CD4-positive, alpha-beta T cell treated with Interleukin-15 for 4 hours (primary cell): ENCODE measurements at places on chromosomes 7 and 10.
A peak's percentile ranks its signal among the peaks of the same experiment; 100 is the strongest.

- no peak for DNase-seq
Observed at GRCh38 chr10:14349081-14349480, 18.4 kb upstream of the FRMD4A start.

DNA sequence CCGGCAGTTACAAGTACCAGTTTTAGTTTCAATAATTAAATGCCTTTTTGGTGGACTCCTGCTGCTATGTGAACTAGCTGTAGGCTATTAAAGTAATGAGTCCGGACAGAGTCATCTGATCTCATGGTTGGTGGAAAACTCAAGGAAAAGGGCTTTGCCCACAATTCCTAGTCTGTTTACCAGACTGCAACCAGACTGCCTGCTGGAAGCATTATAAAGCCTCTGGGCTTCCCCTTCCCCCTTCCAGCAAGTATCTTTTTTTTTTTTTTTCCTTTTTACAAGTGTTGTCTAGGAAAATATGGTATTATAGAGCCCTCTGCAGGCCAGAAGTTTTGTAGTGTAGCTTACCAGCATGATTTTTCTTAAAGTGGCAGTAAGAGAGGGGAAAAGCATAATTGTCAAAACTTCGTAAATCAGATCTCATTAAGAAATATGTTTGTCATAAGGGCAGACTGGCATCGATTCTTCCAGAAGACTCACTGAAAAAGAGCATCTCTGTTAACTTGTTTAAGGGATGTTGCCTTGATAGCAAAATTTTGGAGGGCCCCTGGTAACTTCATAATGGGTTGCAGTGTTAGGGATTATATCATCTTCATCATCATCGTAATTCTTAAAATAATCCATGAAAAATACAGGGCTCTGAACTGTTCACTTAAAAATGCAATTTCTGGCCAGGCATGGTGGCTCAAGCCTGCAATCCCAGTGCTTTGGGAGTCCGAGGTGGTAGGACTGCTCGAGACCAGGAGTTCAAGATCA lies 181.3 kb downstream of the TAX1BP1 start:
- peak; percentile 9 for DNase-seq

DNA sequence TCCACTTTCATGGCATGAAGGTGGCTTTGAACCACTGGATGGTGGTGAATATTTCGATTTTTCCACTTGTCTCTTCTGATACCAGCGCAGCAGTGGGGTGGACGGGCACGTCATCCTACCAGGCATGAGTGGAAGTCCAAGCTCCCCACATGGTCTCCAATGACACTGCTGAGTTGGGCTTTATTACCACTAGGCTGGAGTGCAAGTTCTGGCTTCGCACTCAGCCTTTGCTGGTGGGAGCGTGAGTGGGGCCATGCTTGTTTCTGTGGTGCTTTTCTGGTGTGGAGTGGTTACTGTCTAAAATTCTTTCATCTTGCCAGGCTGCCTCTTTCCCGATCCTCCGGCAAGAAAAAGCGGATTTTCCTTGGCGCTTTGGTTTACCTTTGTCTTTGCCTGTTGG lies 70.1 kb upstream of the SDK1 start:
- DNase-seq = no peak

DNA sequence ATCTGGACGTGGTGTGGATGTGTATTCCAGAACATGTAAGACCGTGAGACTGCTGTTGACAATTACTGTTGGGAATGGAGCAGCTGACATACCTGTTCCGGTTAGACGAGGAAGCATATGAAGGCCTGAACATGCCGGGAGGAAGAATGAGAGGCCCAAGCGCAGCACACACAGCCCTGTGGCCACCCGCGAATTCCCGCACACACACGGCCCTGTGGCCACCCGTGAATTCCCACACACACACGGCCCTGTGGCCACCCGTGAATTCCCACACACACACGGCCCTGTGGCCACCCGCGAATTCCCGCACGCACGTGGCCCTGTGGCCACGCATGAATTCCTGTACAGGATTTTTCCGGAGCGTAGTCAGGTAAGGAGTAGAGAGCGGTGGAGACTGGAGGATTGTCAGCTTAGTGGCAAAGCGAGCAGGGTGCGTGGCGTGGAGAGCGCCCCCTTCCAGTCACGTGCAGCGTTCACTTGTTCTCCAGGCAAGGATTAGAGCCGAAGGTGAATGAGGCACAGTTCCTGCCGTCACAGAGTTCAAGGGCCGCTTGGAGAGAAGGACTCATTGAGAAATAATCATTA lies 9.5 kb upstream of the SUN1 start:
- no peak for DNase-seq

DNA sequence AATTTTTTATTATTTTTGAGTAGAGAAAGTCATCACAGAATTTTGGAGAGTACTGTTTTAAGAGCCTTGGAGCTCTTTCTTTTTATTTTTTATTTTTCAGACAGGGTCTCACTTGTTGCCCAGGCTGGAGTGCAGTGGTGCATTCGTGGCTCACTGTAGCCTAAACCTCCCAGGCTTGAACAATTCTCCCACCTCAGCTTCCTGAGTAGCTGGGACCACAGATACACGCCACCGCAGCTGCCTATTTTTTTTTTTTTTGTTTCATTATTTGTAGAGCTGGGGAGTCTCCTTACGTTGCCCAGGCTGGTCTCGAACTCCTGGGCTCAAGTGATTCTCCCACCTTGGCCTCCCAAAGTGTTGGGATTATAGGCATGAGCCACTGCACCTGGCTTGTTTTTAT lies 10.6 kb downstream of the CPA4 start:
- DNase-seq = no peak

GRCh38 chr10:127962205-127962604 lies 55.3 kb downstream of the PTPRE start:
- no peak for DNase-seq

DNA sequence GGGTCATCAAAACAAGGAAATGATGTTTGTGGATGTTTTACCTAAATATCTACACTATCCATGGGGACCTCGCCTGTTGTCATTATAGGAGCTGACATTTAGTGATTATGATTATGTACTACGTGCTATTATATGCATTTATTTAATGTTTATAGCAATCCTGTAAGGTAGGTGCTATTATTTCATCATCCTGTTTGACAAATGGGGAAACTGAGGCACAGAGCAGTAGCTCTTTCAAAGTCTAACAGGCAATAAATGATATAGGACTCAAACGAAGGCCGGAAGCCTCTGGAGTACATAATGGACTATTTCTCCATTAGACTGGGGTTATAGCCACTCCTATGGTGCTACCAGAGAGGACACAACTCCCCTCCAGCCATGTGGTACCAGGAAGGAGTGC lies 60.6 kb upstream of the KDM7A start:
- no peak for DNase-seq

DNA sequence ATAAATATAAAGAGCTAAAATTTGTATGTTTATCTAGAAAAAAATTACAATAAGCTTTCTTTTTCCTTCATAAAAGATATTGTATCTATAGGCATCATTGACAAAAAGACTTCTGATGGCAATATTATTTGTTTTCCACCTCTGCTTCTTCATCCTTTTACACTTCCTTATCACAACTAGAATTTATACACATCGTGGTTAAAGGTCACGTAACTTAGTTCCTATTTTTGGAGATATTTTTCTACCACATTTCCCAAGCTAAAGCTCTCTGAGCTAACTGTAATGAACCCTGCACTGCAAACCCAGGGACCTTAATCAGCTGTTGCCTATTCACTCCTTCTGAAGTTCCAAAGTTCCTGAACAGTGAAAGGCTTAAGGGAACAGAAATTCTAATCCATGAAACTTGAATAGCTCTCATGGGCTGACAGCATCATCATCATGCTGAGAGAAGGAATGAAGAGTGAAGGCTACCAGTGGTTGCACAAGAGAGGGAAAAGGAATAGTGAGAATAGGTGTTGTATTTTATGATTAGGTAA lies 106.1 kb upstream of the SLC13A1 start:
- no peak for DNase-seq

DNA sequence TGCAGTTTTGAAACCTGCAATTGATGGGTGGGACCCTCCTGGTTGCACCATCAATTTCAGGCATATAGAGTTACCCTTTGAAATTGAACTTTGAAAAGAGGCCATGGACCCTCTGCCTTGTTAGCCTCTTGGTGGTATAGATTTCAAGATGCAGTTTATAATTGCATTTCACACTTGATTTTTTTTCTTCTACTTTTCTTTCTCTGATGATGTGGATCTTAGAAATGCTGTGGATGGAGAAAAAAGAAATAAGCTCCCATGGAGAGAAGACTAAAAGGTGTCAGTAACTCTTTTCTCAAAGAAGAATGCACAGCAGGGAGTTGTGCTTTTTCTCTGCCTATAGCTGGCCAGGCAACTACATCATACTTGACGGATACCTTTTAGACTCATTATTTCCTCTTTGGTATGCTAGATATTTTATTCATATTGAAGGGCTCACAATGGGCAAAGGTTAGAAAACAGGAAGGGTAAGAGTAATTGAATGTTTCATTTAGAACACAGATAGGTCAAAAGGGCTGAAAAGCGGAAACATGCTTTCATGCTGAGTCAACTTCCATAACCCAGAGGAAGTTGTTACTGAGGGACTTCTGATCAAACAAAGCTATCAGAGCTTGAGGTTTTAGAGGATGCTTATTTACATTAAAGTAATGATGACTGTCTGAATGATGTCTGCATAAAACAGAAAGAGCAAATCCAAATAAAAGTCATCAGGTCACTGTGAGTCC lies 773.2 kb upstream of the LRRN3 start:
- DNase-seq = no peak

GRCh38 chr10:132448248-132448731 lies 51.3 kb downstream of the PWWP2B start:
- DNase-seq = peak; percentile 54

- no peak for DNase-seq
Observed at GRCh38 chr10:110733218-110733952, 89.2 kb downstream of the RBM20 start.

DNA sequence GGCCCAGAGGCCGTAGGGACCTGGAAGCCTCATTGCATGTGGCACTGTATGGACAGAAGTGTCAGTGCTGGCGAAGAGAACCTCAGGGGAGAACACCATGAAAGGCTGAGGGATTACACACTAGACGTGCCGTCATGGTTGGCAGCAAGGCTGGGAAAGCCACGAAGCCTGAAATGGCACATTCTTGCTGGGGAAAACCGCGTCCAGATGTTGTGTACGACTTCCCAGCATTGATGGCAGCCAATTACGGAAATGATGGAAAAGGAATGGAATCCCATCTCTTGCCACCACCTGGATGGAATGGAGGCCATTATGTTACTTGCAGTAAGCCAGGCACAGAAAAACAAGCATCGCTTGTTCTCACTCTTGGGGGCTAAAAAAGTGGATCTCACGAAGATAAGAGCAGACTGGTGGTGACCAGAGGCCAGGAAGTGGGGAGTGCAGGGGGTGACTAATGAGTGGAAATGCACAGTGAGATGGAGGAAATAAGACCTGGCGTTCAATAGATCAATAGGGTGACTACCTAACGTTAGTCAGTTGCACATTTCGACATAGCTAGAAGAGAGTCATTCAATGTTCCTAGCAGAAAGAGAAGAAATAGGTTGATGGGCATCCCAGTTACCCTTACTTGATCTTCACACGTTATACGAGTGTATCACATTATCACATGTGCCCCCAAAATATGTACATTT lies 14.6 kb upstream of the PWWP2B start:
- no peak for DNase-seq

GRCh38 chr7:2638224-2638991 lies 6.6 kb downstream of the TTYH3 start:
- no peak for DNase-seq

- DNase-seq = no peak
Observed at GRCh38 chr7:138345567-138345966, 114.5 kb upstream of the TRIM24 start.

GRCh38 chr7:150891740-150892139 lies 39.4 kb downstream of the AOC1 start:
- DNase-seq = no peak

DNA sequence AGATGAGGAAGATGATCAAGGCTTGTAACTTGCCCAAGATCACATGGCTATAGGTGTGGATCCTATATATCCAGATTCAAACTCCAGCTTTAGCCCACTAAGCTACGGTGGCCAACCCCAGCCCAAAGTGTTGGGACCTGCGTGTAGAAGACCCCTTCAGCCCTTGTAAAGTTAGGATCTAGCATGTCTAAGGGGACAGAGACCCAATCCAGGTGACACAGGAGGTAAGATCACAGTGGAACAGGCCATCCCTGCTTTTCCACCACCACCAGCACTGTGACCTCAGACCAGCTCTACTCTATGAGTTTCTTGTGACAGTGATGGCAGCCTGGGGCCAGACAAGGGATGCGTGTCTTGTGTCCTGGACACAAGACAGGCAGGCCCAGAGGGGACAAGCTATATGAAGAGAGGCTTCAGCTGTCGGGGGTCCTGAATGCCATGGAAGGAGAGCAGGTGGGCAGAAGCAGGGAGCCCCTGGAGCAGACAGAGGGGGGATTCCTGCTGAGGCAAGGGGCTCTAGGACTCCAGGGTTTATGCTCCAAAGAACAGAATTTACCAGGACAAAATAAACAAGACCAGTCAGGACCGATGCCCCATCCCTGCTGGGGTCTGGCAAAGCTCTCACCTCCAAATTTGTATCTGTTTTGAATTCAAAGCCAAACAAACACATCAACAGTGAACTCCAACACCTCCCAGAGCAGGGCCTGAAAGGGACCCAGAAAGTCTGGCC lies 10.4 kb downstream of the GPRIN2 start:
- DNase-seq = no peak
